ENCODE measurements at places on chromosomes 2 and 18.
A peak's percentile ranks its signal among the peaks of the same experiment; 100 is the strongest.

DNA sequence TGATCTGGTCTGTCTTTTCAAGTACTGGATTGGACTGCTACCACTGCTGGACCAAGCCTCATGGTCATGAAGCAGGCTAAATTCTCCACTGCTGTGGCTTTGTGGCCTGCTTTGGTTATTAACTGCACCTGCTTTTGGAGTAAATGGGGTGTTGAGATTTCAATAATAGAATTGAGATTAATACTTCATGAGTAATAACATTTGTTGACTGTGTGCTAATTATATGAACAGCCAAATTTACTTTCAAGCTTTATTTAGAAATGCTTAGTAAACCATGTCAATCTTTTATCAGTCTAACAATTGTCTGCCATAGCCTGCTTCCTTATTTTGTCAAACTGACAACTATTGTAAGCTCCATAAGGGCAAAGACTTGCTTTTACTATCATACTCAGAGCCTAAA lies 27.4 kb upstream of the MTIF2 start:
- no peak for DNase-seq

GRCh38 chr2:28390746-28391563 lies 1.7 kb upstream of the FOSL2 start:
- no peak for DNase-seq

DNA sequence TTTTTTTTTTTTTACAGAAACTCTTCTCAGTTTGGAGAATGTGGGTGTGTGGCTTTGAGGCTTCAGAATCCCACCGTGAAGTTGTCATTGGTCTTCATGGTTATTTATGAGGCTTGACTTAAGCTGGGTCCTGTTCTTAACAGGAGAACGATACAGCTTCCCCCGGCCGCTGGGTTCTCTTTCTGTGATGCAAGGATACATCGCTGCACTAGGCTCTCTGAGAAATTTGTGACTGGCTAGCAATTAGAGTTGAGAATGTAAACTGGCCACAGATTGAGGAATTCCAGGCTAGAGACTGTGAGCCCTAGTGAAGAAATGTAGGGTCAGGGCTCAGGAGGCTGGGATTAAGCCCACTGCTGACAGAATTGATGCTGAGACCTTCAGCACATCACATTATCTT lies 29.8 kb downstream of the MGAT5 start:
- DNase-seq: no peak

GRCh38 chr2:11698009-11698922 lies 28.3 kb upstream of the NTSR2 start:
- DNase-seq: peak; percentile 80

DNA sequence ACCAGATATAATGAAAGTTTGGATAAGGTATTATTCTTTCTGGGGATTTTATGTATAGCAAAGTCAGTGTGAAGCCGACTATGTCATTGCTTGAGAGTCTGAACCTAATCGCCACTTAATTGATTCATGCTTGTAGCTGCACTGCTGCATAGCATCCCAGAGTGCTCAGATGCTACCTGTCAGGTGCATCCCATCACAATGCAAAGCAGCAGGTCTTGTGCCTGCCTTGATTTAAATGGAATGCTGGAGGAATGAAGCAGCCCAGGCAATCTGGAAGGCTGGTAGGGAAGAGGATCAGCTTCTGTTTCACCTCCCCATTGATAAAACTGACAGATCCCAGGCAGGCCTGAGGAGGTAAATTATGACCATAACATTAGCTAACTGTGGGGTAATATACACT lies 40.4 kb upstream of the ATIC start:
- no peak for DNase-seq

DNA sequence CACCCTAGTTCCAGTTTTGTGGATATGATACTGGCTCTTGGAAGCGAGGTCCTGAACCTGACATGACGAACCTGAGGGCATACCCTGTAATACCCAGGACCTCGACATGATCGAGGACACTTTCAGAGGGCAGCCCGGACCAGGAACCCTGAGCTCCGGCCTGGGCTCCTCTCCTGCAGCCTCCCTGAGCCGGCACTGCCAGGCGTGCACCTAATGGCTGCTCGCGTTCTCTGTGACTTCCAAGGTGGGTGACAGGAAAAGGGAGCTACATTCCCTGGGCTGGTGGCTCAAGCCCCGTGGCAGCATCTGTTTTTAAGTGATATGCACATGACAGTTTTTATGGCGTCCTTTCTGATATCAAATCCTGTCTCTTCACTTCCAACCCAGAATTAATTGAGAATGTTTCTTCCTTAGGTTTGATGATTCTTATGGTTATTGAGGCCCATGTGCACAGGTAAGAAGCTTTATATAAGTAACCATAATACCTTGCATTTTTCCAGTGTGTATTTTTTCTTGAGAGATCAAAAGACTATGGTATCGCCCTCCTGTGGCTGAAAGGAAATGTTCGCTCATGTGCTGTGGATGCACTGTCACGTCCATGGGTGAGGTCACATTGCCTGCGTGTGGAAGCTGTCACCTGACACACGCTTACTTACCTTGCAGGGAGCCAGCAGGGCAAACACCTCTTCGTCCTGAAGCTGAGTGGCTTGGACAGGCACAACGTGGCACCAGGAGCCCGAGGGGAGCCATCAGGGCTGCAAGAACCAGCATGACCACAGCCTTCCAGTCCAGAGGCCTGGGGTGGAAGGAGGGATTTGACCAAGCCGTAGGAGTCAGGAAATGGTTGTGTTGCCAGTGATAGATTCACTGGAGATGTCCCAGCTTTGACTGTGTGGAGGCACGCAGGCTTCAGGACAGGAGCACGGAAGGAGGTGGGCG lies 367.4 kb upstream of the MYT1L start:
- DNase-seq: no peak

DNA sequence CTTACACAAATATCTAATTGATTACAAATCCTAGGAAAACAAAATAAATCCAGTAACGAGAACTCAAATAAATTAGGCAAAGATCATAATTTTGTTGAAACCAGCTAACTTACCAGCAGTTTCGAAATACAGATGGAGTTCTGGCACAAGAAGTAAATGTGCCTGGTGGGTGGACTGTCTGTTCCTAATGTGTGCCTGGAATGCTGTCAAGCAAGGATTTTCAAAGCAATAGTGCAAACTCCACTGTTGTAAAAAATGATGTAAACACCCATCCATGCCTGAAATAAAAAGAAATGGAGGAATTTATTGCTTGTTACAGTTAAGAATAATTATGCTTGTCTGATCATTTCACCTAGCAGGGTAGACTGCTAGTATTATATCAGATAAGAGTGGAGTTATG lies 423.9 kb upstream of the MAP2 start:
- DNase-seq: no peak

- DNase-seq: no peak
Measured at GRCh38 chr2:31294196-31294595, 60.2 kb downstream of the EHD3 start.

DNA sequence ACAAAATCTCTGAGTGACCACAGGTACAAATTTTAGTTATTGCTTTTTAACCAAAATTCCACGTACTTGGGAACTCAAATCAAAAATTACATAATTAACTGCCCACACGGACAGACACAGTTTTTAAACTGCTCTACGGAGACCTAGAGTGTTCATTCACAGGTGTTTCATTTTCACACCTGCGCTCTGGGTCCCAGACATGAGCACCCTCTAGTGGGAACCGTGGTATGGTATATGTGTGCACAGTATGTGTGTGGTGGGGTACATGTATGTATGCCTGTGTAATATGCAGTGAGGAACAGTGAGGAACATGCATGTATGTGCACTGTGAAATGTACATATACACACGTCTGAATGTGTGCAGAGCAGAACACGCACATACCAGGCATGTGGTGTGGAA lies 65.0 kb downstream of the PPP4R1 start:
- no peak for DNase-seq

DNA sequence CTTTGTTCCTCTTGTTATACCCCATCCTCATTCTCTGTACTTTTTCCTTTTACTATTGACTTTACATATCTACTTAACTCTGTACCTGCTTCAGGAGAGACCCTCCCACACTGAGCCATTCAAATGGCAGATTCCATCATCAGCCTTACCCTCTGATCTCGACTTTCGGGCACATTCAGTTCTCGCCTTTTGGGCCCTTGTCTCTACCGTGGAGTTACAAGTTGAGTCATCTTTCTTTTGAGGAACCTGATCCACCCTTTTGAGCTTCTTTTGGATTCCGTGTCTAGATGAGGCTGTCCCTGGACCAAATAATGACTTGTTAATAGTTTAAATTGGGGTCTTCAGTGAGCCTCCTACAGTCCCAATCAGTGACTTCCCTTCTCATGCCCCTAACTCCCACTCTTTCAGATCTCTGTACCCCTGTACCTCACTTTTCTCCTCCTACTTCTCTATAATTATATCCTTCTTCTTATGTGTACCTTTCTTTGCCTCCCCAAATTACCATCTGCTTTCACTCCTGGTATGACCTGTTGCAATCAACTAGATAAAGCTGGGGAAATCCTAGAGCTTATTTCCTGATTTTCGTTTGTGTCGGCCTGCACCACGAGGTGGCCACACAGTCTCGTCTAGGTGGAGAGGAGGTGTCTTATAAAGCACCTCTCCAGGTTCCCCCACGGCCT lies 17.2 kb downstream of the SP110 start:
- DNase-seq: no peak

DNA sequence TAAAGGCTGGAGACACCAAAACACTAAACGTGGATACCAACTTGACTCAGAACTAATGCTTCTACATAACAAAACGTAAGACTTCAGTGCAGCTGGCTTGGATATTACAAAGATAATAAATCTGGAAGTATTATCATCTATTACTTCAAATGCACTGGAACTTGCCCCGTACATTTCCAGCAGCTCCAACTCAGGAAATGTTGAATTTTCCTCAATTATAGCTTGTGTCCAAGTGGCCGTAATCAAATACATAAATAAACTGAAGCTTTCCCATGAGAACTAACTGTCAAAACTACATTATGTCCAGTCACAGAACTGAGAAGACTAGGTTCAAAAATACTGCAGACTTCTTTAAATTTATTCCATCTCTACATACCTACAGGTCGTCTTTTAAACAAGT lies 6.2 kb downstream of the PDE1A start:
- DNase-seq: no peak

- DNase-seq: no peak
Measured at GRCh38 chr18:51622702-51623101, 425.2 kb upstream of the MEX3C start.

GRCh38 chr2:163341426-163341825 lies 394.4 kb downstream of the FIGN start:
- DNase-seq: no peak

- DNase-seq: no peak
Measured at GRCh38 chr2:127640082-127641072, 5.6 kb upstream of the GPR17 start.

DNA sequence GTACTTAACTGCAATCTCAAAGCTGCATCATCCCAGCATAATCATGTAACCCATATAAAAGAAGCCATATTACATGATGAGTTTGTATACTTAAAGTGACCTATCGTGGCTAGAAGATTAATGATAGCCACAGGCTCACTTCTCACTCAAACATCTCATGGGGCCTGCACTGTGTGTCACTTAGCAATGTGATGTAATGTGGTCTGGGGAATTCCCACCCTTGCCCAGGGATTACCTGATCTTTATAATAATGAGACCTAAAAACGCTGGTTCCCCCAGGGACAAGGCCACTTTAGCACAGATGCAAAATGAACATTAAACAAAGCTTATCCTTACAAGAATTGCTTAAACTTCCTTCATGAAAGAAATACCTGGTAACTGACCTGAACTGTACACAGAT lies 427.1 kb upstream of the CNTNAP5 start:
- DNase-seq: peak; percentile 7

GRCh38 chr2:140801311-140801710 lies 1329.5 kb downstream of the LRP1B start:
- DNase-seq: no peak

DNA sequence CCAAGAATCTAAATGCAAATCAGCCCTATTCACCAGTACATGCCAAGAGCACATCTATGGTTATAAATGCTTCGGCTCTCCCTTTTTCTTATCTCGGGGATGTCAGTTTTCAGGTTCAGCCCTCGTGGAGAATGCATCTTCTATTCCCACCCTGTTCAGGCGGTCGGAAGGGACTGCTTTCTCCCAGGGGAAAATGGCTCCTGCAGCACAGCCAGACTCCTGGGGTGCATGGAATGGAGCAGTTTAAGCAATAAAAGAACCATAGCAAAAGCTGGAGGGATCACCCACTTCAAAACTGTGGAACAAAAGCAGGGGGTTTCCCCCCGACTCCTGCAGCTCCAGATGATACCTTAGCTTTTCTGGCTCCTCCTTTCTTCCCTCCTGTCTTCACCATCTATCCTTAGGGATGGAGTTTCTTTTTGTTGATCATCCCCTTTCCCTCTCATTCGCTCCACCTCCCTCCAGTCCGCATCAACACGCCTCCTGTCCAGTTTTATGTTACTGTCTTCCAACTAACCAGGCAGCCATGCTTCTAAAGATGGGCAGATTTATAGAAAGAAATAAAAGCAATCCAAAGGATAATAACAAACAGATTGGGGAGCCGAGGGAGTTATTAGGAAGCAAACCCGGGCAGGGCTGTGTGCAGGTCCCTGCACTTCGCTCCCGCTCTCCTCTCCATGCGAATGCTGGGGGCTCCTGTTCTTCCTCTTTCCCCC lies 356.2 kb upstream of the SMIM21 start:
- DNase-seq: no peak

GRCh38 chr18:48157956-48158355 lies 227.5 kb upstream of the SMAD2 start:
- DNase-seq: no peak

DNA sequence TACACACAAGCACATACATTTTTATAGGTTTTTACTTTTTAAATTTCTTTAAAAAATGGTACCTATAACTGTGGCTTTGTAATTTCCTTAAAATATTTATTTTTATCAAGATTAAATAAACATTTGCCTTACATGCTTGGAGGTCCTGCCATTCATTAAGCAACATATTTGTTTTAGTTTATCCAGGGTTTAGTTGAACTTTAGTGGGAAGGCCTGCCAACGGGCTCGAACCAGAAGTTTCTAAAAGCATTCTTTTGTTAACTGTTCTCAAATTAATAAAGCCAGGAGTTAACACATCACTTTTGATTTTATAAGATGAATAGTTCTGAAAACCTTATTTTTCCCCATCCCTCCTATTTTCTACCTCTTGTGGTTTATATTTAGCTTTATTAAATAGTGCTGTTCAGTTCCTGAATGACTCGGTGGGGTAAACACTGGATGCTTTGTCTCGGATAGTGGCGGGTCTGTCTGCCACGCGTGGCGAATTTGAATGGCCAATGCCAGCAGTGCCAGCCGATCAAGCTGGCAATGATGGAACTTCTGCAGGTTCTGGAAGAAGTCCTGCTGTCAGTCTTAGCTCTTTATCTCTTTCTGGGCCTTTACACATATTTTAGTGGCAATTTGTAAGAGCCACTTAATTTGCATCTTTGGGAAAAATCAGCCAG lies 32.2 kb downstream of the SH3YL1 start:
- DNase-seq: no peak

GRCh38 chr2:181790716-181791649 lies 100.5 kb upstream of the ITPRID2 start:
- DNase-seq: no peak

DNA sequence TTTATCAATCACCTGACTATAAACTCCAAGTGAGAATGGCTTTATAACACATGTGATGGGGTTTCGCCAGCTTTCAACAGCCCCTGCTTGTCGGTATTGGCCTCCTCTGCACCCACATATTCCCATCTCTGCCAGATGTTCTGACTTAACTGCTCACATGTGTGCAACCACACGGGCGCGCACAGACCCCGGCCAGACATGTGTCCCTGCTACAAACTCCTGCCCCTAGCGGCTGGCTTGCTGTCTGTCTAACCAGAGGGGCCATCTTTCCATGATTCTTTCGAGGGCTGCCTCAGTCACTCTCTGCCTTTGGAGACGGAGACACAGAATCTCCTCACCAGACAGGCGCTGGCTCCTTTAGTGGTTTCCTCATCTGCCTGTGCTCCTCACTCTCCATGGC lies 15.3 kb downstream of the STON1 start:
- DNase-seq: no peak
